ENCODE measurements at places on chromosomes 3 and 15.

GRCh38 chr3:101383656-101384055 is 63.3 kb upstream of the IMPG2 start:
- H3K36me3 ChIP-seq, result no peaks in the 10 kb centered on the region
- no peaks in the 10 kb centered on the region for H3K4me1 ChIP-seq
- no peak overlapping the region for H3K4me3 ChIP-seq
- H3K27me3 ChIP-seq, result no peaks in the 10 kb centered on the region

DNA sequence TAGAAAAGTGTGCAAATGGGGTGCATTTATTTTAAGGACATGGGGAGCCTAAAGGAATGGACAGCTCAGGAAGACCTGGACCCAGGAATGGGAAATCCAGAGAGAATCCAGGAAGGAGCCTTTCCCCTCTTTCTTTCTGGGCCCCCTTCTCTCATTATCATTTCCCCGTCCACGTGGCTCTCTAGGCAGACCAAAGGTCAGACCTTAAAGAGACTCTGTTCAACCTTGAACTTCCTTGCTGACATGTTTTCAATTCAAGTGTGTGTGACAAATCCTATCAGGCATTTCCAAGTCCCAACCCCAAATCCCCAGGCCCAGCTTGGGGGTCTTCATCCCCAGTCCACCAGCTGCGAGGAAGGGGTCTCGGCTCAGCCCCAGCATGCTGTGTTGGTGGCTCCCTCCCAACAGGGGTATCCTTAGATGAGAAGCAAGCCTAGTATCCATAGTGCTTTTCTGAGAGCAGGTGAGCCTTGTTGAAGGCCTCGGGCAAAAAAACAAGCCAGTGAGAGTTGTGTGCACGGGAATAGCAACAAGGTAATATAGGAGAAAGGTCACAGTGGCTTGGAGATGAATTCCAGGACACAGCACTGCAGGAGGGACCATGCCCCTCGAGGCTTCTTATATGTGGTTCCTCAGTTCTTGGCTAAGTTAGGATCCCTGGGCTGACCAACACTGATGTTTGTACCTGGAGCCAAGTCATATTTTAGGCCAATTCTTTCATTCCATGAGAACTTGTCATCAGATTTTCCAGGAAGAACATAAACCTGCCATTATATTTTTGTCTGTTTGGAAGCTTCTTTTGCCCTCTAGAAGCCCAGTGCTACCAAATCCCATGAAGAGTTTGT is 130.0 kb downstream of the ASB7 start:
- no peak overlapping the region for H3K27ac ChIP-seq
- no peaks in the 10 kb centered on the region for H3K4me1 ChIP-seq
- H3K27me3 ChIP-seq, result no peaks in the 10 kb centered on the region
- no peak overlapping the region for H3K4me3 ChIP-seq
- no peak for DNase-seq
- no peaks in the 10 kb centered on the region for H3K36me3 ChIP-seq

DNA sequence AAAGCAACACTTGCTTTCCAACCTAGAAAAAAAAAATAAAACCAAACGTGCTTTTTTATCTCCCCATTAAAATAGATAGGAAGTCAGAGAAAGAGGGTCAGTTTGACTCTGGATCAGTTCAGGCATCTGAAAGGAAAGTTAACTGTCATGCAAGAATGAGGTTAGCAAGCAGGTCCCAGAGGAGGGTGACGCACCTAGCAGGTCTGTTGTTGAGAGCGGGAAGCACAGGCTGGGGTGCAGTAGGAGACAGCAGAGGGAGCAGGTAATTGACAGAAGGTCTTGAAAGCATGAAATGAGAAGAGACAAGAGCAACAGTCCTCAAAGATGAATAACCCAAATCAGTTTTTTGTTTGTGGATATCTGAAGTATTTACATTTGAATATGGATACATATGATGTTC is 82.5 kb downstream of the ANO10 start:
- no peaks in the 10 kb centered on the region for H3K4me1 ChIP-seq
- H3K36me3 ChIP-seq, result no peaks in the 10 kb centered on the region
- no peak overlapping the region for H3K4me3 ChIP-seq
- no peak for DNase-seq
- H3K27ac ChIP-seq, result no peak overlapping the region

DNA sequence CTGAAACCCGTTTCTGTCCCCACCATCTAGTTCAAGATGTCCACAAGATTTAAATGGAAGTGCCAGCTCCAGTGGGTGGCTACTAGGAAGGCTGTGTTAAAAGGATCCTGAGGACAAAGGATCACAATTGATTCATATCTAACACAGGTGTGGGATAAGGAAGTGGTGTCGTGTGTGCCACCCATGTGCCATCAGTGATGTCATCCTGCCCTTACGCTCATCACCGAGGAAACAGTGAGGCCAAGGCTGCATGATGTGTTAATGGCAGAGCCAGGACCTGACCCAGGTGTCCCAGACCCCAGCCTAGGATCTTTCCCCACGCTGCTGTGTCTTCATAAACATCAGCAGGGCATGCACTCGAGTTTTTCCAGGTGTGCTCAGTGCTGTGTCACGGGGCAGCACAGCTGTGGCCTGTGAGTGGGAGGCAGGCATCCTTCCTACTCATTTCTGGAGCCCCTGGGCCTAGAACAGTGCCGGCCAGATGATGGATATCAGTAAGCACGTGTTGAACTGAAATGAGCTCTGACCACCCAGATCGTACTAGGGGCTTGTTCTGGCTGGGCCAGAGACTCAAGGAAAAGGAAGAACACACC is 10.6 kb upstream of the TGM5 start:
- peak; percentile 38 for DNase-seq
- H3K27me3 ChIP-seq, result no peaks in the 10 kb centered on the region
- no peak overlapping the region for H3K4me3 ChIP-seq
- H3K27ac ChIP-seq, result no peak overlapping the region
- no peaks in the 10 kb centered on the region for H3K36me3 ChIP-seq

DNA sequence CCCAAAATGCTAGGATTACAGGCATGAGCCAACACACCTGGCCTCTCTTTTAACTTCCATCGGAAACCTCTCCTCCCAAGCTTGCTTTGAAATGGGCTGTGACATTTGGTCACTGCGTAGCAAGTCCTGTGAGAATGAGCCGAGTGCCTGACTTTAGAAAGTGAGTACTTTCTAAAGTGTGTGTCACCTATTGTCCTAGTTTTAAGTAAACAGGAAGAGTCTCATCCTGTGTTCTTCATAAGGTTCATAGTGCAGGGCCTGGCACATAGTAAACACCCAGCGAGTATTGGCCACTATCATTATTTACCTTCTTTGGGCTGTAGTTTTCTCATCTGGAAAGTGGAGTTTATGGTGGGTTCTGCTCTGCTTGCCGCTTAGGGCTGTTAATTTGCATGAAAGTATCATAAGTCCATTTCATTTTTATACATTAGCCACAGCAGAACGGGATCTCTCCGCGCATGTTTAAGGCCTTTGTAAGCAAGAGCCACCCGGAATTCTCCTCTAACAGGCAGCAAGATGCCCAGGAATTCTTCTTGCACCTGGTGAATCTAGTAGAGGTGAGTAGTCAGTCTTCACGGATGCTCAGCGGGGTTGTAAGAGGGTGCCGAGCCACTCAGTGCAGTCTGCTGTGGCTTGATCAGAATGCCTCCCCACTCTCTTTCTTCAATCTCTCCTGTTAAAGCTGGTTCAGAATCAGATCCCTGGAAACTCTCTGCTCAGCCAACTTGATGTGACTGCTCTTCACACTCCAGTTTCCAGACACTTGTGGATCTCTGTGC is 87.2 kb downstream of the USP13 start:
- no peak overlapping the region for H3K4me3 ChIP-seq
- peaks cover 5% of the 10 kb centered on the region for H3K4me1 ChIP-seq
- no peaks in the 10 kb centered on the region for H3K36me3 ChIP-seq
- DNase-seq, result no peak
- H3K27me3 ChIP-seq, result no peaks in the 10 kb centered on the region

DNA sequence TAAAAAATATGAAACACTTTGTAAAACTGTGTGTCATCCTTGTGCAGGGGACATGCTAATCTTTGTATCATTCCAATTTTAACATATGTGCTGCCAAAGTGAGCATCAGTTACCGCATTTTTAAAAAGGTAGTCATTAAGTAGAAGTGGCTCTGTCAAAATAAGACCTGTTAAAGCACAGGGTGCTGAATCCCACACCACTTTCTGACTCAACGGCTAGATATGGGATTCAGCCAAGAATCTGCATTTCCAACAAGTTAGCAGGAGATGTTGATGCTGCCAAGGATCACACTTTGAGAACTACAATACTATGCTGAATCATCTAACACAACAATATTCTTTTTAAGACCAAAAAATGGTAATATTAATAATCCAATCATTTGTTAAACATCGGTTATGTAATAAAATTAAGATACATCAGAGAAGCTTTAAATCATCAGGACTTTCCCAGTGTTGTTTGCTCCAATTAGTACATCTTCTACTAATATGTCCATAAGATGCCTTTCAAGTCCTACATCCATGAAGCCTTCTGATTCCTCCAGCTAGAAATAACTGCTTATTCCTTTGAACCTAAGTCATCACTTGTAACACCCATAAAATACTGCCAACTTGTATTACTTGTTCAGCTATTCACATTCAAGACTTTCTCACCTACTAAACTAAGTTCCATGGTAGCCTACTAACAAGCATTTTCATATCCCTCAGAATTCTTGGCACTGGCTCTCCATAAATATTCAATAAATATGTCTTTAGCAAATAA is 71.1 kb downstream of the TBL1XR1 start:
- peaks cover 45% of the 10 kb centered on the region for H3K4me1 ChIP-seq
- no peak for DNase-seq
- no peaks in the 10 kb centered on the region for H3K36me3 ChIP-seq

DNA sequence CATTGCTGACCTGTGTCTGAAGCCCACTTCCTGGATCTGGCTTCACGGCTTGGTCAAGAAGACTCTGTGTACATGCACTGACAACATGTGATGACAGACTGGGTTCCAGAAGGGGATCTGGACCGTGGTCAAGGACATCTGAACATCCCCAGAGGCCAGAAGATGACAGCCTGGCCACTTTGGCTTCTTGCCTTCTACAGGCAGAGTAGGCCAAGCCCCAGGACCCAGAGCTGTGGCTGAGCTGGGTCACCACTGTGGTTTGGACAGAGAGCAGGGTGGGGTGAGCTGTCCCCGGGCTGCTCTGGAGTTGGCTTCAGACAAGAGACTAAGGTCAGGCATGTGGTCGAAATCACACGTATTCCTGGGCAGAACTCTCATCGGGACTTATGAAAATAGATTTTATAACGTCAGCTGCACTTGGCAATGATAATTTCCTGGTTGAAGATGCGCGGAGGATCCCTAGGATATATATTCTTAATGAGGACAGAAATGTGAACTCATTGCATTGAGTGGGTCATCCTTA is 114.1 kb upstream of the FRMD4B start:
- peaks cover 9% of the 10 kb centered on the region for H3K4me1 ChIP-seq
- no peaks in the 10 kb centered on the region for H3K27me3 ChIP-seq

DNA sequence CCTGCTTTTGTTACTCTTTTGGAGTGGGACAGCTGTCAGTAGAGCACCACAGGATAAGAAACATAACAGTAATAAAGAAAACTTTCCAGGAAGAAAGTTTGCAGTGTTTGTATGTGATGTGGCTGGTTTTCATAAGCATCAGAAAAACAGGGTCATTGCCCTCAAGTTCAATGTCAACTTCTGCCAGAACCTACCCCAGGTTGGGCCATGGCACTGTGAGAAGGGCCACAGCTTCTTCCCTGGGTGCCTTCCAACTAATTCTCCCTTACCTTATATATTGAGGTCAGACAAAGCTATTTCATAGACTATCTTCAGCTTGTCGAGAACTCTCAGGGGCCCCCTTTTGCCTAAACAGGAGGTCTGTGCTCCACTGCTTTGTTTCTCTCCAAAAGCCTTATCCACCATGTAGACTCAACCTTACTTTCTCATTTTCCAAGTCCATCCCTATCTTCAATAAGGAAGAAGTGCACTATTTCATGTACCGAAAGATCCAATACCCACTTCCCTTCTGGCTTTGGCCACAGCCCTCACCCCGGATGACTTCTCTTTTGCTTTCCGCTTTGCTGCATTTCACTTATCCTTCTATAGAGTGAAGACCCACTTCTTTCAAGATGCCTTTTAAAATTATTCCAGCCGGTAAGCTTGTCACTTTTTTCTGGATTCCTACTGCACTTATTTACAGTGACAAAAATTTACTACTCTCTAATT is 38.2 kb upstream of the PLCL2 start:
- H3K27ac ChIP-seq, result no peak overlapping the region
- DNase-seq, result no peak
- H3K4me1 ChIP-seq, result peaks cover 25% of the 10 kb centered on the region
- H3K4me3 ChIP-seq, result no peak overlapping the region
- no peaks in the 10 kb centered on the region for H3K36me3 ChIP-seq

DNA sequence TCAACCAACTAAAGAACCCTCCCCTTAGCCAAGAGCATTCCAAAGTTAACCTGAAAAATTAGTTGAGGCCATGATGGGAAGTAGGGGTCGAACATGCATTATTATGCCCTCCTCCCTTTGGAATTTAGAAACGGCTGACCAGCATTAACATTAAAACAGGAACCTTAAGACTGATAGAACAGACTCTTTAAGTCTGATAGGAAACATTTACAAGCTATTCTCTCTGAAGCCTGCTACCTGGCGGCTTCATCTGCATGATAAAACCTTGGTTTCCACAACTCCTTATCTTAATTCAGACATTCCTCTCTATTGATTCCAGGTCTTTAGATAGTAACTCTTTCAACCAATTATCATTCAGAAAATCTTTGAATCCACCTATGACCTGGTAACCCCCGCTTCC is 331.0 kb downstream of the CGGBP1 start:
- no peaks in the 10 kb centered on the region for H3K36me3 ChIP-seq
- no peaks in the 10 kb centered on the region for H3K27me3 ChIP-seq
- H3K4me3 ChIP-seq, result no peak overlapping the region
- no peak for DNase-seq
- H3K27ac ChIP-seq, result no peak overlapping the region
